ENCODE measurements at places on chromosomes 11 and 22.

GRCh38 chr11:118635642-118636041 lies 28.2 kb downstream of the PHLDB1 start:
- no peak for DNase-seq

DNA sequence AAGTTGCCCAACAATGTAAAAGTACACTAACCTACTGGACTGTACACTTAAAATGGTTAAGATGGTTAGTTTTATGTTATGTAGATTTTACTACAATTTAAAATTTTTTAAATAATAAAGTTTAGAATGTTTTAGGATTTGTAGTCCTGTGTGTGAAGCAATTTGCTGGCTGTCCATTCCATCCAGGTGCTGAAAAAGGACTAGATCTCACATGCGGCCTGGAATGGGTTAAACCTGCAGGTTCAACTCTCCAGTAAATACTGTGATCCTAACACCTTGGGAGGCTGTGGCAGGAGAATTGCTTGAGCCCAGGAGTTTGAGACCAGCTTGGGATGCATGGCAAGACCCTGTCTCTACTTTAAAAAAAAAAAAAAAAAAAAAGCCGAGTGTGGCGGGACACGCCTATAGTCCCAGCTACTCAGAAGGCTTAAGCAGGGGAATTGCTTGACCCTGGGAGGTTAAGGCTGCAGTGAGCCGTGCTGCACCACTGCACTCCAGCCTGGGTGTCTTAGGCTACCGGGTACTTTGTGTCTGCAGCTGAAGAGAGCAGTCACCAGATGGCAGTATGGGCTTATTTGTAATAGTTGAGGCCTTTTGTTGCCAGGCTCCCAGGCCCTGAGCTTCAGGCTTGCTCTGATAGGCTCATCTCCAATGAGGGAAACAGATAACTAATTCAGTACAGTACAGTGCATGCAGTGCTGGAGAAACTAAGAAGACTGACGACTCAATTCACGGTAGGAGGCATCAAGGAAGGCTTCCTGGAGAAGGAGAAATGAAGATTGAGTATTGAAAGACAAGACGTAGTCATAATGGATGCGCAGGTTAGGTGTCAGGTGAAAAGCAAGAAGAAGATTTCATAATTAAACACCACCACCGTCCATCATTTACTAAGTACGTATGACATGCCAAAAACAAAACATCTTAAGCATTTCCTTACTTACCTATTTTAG lies 64.7 kb upstream of the ASPHD2 start:
- peak; percentile 13 for DNase-seq

- DNase-seq, result no peak
Observed at GRCh38 chr11:114243461-114244372, 52.5 kb upstream of the NNMT start.

GRCh38 chr22:31622980-31623379 lies 39.0 kb downstream of the PISD start:
- DNase-seq, result no peak

DNA sequence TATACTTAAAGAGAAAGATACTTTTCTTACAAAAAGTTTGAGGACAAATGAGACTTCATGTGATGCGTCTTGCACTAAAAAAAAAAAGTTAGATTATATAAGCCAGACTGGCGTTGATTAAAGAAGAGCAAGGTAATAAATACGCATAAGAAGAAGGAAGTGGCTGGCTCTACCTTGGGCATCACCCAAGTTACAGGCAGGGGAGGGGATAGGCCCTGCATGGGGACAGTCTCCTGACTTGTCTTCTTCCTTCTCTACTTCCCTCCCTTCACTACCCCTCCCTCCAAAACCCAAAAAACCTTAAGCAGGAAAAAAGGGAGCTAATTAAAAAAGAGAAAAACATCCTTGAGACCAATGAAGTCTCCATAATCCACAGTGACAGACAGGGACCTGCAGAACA lies 22.3 kb upstream of the TMA7B start:
- DNase-seq, result no peak

- DNase-seq, result no peak
Observed at GRCh38 chr11:78403781-78404180, 13.8 kb downstream of the GAB2 start.

DNA sequence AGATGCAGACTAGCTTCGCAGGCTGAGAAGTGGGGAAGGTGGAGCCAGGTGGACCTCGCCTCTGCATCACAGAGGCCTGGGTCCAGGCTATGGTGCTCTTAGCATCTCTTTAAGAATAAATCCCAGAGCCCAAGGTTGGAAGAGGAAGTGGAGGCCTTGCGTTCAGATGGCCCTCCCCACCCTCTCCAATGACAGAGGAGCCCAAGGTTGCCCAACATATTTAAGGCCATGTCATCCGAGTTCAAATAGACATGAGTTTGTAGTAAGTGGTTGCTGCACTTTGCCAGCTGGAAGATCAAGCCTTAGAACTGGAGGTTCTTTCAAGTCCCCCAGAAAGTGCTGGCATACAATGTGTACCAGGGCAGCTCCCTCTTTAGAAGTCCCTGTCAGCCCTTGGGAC lies 47.1 kb upstream of the HORMAD2 start:
- DNase-seq, result no peak

DNA sequence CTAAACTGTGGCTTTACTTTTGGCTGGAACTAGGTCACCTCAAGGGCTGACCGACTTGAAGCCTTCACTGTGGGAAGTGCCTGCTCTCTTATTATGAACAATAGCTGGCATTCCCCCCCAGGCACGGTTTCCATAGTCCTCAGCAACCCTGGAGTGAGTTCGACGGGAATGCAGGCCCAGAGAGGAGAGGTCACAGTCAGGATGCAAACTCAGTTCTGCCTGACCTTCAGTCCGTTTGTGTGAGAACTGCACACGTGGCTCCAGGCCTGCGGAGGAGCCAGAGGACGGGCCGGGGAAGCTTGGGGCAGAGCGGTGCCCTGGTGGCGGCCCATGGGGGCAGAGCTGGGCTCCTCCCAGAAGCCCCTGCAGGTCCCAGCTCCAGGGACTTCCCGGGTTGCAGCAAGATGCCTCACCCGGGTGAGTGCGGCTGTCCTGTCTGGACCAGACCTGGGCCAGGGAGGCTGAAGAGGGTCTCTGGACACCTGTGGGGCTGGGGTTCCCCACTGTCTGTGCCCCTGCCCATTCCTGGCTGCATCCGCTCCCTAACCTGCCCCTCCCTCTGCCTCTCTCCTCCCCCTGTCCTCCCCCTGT lies 17.2 kb downstream of the SLC25A18 start:
- no peak for DNase-seq

GRCh38 chr11:126587541-126587940 lies 232.1 kb downstream of the ST3GAL4 start:
- no peak for DNase-seq

DNA sequence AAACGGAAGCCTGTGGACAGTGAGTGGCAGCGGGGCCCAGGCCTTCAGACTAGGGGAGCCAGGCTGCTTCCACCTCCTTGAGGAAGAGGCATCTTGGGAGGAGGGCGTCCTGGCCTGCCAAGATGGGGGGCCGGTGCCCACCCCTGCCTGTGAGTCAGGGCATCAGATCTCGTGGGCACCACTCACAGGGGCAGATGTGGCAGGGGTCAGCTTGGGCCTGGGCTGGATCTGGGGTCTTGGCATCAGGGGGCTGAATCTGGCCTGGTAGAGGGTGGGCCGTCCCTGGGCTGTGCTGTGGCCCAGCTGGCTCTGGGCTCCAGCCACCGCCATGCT lies 24.1 kb upstream of the TH start:
- no peak for DNase-seq

GRCh38 chr11:19429108-19429760 lies 188.5 kb upstream of the E2F8 start:
- DNase-seq, result no peak

DNA sequence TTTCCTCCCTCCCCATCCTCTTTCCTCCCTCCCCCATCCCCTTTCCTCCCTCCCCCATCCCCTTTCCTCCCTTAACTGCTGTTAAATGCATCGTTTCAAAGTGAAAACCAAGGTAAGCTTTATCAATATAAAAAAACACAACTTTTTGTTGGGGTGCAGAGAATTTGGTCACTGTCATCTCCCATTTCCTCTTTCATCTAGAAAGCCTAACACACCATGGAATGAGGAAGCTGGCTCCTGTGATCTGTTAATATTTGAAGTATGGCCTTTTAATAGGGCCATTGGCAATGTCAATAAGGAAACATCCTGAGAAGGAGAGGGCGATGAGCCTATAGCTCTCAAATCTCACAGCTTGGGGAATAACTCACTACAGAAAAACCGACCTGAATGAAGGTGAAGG lies 7.0 kb downstream of the EXPH5 start:
- no peak for DNase-seq

DNA sequence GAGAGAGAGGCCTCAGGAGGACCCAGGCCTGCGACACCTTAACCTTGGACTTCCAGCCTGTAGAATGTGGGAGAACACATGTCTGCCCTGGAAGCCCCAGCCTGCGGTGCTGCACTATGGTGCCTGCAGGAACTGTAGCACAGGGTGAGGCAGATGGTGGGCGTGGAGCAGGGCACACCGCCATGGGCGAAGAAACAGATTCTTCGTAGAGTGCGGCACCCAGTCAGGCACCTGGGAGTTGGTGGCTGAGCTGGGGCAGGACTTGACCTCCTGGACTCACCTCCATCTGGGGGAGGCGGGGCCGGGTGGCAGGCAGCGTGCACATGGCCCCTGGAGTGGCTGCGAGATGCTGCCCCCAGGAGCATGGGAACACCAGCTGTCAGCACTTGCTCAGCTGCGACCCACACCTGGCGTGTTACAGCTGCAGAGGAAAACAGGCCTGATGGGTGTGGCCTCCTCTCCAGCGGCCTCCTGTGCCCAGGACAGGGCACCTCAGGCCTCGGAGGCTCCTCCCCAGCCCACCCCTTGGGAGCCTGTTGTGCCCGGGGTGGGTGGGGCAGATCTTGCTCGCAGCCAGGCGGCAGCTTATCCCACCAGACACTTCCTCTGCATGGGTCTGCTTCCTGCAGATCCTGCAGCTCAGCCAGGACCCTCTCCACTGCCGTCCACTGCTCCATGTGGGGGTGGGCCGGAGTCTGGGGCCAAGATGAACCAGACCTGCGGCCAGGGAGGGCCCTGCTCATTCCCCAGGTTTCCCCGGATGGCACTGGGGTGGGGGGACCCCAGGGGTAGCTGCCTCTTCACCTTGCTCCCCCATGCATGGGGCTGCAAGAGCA lies 80.4 kb downstream of the MYEOV start:
- no peak for DNase-seq

GRCh38 chr22:49261616-49262015 lies 566.1 kb downstream of the BRD1 start:
- no peak for DNase-seq

DNA sequence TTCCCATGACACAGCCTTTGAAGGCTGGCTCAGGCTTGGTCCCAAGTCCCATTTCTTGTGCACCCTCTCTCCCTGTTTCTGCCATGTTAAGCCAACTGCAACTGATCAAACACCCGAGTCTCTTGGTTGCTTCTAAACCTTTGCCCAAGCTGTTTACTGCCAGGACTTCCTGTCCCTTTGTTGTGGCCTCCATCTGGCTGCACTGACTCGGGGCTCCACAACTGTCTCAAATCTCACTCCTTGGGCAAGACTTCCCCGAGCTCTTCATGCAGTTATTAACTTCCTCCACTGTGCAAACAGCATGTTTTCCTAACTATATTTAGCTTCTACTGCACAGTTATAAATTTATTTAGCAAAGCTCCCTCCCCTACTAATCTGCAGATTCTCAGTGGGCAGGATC lies 4.3 kb downstream of the VPREB1 start:
- DNase-seq, result no peak

DNA sequence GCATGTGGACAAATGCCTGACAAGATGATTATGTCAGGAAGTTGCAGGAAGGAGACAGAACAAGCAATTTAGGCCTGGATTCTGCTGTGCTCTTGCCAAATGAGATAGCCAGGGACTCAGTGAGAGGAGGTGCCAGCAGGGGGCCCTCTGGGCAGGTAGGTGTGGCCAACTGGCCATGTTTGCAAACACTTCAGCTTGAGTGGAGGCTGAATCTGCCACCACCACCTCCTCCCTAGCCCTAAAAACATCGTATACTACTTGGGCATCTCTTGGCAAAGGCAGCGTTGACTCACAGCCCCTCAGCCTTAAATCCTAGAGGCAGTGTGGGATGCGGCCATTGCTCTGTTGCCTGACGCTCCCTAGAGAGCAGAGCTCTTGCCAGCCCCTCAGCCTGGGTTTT lies 95.1 kb upstream of the PLET1 start:
- DNase-seq, result no peak

GRCh38 chr22:17726928-17727897 lies 47.1 kb downstream of the BID start:
- DNase-seq, result no peak

- DNase-seq, result no peak
Observed at GRCh38 chr11:32231909-32232493, 141.1 kb downstream of the RCN1 start.

DNA sequence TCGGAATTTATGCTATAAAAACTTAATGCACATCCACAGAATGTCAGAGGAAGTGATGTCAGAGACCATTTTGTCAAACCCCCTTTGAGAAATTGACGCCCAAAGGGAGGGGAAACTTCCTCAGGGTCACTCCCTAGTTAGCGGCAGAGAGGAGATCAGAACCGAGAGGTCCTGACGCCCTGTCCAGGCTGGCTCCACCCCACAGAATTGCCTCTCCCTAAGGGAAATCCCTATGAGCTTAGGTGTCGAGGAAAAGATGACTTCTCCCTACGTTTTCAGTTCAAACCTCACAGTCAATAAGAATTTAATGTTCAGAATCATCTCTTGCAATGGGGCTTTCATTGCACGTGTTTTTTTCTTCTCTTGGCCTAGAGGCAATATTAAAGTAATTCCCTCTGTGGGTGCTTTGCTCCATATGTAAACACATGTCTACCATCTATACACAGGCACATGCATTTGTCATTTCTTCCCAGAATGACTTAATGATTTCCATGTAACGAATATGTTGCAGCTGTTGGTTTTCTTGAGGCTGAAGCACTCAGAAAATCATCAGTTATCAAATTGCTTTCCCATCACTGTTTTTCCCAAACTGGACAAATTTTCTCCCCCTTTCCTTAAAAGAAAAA lies 148.7 kb upstream of the TIMP3 start:
- DNase-seq, result no peak

DNA sequence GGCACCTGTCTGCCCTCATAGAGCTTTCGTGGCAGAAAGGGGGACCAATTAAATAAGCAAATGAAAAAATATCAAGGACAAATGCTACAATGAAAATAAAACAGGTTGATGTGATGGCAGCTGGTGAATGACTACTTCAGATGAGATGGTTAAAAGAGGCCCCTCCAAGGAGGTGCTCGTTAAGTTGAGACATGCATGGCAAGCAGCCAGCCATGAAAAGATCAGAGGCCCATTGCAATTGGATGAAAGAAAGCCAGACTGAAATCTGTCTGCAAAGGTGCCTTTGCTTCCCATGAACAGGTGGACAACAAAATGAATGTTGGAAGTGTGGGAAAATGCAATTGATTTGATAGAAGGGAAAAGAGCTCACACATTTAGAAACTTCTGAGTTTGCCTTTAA lies 848 bp upstream of the TRPC6 start:
- DNase-seq, result no peak

DNA sequence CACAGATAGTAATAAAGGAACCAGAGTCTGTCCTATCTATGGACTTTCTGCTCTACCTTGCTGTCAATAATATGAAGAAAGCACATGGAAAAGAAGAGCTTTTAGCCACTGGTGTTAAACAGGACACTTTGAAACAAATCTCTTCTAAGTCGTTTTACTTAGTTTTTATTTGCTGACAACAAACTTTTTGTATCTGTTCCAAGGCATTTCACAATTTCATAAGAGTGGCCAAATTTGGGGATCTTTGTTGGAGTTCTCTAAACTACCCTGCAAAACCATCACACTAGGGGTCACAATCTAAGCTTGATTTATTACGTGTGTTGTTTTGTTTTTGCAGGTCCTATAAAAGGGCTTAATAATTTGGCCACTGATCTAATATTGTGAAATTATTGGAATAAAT lies 54.4 kb downstream of the BBOX1 start:
- no peak for DNase-seq

- DNase-seq, result no peak
Observed at GRCh38 chr11:32184723-32185376, 94.0 kb downstream of the RCN1 start.
